Body of pancreas (tissue), 4 donors: ENCODE measurements at places on chromosomes 1 and 21. TPM values are rescaled to one million over a fixed set of nuclear protein-coding genes. Genes with fewer than 3 reads are reported as not detected.

DNA sequence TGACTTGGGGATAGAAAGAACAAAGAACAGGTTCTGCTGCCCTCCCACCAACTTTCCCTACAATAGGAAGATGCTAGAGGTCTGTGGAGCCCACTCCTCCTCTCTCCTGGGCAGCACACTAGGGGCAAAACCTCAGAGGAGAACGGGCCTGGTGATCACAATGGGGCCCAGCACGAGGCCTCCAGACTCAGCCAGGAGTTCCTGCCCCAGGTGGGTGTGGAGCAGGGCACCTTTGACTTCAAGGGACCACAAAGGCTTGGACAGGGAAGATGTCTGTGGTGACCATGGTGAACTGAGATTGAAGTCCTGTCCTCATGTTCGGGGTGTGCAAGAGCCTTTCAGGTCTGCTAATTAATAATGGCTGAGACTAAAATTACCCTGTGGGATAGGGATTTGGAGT lies 88.8 kb downstream of the LAMC2 start:
- DNase-seq = no peak

DNA sequence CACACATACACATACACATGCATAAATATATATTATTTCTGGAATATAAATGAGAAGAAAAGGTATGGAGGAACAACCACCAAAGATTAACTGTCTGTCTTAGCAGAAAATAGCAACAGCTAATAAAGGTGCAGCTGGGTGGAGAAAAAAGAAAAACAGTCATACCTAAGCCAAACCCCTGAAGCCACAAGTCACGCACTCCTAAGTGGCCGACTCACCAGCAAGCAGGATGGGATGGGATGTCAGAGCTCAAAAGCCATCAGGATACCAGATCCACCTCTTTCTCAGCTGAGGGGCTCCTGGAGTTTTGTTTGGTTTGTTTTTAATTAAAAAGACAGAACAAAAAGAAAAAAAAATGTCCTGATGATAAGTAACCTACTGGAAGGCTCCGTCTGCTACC lies 64.7 kb upstream of the HIVEP3 start:
- DNase-seq = no peak

DNA sequence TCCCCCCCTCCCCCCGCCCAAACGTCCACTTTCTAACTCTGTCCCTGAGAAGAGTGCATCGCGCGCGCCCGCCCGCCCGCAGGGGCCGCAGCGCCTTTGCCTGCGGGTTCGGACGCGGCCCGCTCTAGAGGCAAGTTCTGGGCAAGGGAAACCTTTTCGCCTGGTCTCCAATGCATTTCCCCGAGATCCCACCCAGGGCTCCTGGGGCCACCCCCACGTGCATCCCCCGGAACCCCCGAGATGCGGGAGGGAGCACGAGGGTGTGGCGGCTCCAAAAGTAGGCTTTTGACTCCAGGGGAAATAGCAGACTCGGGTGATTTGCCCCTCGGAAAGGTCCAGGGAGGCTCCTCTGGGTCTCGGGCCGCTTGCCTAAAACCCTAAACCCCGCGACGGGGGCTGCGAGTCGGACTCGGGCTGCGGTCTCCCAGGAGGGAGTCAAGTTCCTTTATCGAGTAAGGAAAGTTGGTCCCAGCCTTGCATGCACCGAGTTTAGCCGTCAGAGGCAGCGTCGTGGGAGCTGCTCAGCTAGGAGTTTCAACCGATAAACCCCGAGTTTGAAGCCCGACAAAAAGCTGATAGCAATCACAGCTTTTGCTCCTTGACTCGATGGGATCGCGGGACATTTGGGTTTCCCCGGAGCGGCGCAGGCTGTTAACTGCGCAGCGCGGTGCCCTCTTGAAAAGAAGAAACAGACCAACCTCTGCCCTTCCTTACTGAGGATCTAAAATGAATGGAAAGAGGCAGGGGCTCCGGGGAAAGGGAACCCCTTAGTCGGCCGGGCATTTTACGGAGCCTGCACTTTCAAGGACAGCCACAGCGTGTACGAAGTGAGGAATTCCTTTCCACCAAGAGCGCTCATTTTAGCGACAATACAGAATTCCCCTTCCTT lies 158.1 kb downstream of the RUNX1 start:
- DNase-seq = peak; percentile 9

DNA sequence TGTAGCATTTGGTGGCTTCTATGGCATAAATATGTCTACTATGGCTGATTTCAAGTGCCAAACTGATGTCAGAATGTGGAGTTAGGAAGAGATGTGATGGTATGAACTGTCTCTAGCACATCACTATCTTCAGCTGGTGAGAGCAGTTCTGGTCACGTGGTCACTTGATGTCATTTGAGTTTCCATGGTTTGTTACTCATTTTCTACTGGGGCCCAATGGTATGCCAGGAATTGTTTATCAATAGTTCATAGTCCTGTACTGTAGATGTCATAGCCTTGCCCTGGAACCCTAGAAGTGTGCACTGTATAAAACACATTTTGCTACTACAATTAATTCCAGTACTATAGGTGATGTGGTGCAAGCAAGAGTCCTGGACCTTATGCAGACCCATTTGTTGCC lies 153.7 kb downstream of the PDE4B start:
- DNase-seq = no peak

DNA sequence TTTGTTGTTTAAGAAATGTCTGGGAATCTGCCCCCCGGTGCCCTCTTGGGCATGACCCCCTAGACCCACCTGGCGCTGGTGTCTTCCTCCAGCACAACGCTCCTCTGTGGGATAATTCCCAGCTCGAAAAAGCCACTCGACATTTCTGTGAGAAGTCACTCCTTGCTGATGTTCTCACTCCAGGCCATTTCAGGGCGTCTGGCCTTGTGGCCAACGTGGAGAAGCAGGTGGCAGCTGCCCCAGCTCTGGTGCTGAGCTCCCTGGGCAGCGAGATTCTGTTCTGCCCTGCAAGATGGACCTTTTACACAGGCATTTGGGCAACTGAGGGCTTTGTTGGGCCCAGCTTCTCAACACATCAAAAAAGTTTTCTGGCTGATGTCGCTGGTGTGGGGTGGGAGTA lies 147.7 kb upstream of the WNT4 start:
- DNase-seq = no peak

DNA sequence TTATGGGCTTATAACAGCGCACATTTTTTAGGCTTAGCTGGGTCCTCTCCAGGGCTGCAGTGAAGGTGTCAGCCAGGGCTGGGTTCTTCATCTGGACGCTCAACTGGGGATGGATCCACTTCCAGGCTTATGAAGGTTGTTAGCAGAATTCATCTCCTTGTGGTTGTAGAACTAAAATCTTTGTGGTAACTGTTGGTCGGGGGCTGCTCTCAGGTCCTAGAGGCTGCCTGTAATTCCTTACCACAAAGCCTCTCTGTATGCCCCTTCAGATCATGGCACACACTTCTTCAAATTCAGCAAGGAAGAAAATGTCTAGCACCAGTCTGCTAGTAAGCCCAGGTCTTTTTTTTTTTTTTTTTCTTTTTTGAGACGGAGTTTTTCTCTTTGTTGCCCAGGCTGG lies 40.9 kb upstream of the EPS8L3 start:
- no peak for DNase-seq

DNA sequence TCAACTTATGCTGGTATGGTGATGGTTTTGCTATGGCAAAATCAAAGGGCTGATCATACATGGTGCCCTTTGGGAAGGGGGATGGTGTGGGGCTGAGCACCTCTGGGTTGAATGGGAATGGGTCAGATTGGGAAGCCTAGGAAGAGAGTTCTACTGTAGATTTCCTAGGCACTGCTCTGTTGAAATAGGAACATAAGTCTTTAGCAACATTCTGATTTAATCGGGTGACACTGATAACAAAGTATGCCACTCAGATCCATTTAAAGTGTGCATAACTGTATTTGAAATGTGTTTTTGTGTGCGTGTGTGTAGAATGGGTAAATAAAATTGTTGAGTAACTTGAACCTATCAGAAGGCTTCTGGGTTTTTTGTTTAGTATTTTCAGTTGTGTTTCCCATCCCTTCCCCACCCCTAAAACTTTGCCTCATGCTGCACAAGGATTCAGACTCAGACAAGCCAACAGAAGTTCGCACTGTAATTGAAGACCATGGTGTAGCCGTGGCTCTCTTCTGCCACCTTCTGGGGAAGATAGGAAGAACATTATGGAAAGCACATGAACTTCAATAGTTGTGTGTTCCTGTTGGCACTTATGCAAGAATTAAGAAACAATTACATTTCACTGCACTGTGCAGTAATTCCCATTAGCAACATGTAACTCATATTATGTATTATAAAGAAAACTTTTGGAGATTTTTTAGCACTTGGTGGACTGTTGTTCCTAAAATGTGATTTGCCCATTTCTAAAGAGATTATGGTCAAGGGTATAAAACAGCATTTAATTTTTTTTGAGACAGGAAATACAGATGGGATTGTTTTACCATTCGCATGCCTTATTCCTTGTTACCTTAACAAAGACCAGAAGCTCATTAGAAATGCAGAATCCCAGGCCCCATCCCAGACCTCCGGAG lies 10.9 kb upstream of the C4BPB start:
- DNase-seq = peak; percentile 75

DNA sequence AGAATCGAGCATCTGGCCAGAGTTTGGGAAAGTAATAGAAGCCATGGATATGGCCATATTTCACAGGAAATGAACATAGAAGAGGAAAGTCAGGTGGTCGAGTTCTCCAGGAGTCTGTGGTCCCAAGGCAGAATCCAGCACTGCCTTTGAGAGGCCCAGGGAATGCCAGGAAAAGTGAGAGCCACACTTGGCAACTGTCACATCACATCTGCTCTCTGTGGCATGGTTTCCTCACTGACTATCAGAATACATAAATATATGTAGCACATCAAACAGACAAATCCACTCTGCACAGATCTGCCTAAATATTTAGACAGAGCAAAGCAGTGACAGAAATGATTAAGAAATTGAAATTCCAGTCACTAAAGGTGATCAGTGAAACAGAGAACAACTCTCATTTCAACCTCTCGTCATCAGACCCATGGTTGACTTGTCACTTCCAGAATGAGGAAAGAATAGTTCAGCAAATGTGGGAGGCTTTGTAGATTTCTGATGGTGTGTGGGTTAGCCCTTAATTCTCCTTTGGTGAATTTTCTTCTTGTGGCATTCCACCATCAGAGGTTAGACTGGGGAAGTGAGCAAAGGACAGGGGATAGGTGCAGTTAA lies 58.8 kb upstream of the MAN1A2 start:
- DNase-seq = no peak

- no peak for DNase-seq
These were observed 26.6 kb downstream of the DOP1B start for GRCh38 chr21:36183144-36183795.

DNA sequence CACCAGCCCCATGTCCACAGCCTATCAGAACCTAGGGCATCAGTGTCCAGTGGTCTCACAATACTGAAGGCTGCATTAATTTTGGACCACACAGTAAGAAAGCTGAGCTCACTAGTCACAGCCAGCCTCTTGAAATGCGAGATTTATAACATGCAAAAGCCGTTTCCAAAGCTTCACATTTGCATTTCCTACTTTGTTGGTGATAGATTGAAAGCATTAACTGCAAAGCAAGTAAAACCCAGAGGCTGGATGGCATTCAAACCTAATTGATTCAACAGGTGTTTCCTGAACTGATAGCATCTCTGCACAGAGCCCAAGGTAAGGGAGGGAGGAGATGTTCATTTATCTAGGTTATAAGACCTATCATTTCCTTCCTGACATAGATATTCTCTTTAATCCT lies 410.1 kb downstream of the OMA1 start:
- no peak for DNase-seq

GRCh38 chr1:30684881-30685795 lies 38.2 kb downstream of the MATN1 start:
- DNase-seq = peak; percentile 95

DNA sequence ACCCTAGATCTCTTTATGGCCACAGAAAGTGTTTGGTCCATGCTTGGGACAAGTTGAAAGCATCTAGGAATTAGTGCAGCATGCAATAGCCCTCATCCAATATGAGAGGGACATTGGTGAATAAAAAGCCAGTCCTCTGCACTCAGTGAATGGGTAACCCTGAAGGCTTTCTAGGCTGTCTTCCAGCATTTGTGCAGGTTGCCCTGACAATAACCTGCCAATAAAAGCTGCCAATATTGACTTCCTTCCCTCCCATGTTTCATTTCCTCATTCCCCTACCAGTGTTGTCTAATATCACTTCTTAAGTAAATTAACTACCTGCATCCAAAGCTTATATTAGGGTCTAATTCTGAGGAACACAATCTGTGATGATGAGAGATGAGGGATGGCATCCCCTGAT lies 563.6 kb upstream of the NEGR1 start:
- no peak for DNase-seq

Gene FMO4
- 0.99 TPM for total RNA-seq

Gene USH2A
- total RNA-seq = 0.33 TPM

Gene ZFP69
- total RNA-seq = 0.66 TPM

Gene ZNF695
- not detected for total RNA-seq

Gene OR2G6
- total RNA-seq = not detected

Gene TMEM269
- not detected for total RNA-seq

Gene CNIH4
- total RNA-seq = 35.3 TPM

Gene FCRLA
- total RNA-seq = not detected

Gene GRIK3
- under 0.01 TPM for total RNA-seq

Gene AMY2A
- 4,537 TPM for total RNA-seq

Gene CLCNKB
- 1.3 TPM for total RNA-seq

Gene LAMB3
- total RNA-seq = 7.3 TPM
